ENCODE measurements at places on chromosomes 7 and 10.

DNA sequence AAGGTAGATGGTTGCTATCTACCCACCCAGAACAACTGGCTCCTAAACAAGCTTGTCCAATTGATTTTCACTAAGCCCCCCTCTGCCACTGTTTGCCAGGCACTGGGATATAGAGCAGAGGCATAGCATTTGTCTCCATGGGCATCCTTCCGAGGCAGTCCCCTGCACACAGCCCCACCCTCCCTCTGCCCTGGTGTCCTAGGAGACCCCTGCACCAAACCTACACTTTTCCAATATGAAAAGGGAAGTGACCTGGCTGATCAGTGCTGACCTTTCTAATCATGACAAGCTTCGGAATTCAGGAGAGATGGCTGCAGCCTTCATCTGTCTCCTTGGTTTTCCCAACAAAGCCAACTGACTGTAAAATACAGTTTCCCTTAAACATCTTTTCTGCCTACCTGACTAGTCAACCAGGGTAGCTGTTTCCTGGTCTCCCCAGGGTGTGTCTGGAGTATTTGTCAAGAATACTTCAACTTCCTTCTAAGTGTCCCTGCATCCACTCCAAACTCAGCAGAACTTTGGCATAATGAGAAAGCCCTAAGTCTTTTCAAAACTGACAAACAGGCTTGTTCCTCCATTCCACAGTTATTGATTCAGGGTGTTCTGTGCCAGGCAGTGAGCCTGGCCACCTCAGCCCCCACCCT, 7.6 kb upstream of the SLC18A3 start:
- DNase-seq: no peak

DNA sequence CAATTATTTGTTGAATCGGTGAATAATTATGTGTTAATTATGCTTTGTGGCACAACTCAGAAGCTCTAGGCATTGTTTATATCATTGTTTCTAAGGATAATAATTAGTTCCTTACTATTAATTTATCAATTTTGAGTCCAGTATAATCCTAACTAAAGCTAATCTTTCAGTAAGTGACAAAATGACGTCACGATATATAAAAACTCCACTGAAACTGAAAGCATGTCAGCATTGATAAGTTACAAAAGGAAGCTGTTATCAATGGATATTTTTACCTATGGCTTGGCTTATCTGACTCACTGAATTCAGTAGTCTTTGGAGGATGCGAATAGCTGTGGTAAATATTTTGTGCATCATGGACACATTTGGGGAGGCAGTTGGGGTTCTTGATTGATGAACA, 793.1 kb downstream of the NXPH1 start:
- no peak for DNase-seq

- DNase-seq: no peak
Measured at GRCh38 chr10:22690158-22690557, 24.2 kb downstream of the PIP4K2A start.

- DNase-seq: no peak
Measured at GRCh38 chr10:28354511-28354910, 51.6 kb upstream of the MPP7 start.

DNA sequence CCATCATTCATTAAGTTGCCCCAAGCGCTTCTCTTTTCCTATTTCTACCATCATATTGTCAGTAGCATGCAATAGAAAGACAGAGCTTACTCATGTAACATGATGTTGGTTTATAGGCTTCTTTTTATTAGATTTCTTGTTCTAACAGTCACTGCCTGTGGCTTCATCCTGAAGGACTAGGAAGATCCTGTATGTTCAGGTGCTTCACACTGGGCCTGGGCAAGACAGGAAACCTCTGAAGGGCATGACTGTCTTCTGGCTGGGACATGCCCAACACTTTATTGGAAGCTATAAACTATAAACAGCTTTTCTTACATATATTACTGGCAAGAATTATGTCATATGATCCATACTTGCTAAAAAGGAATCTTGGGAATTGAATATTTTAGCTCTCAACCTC, 258.4 kb upstream of the AKR1E2 start:
- DNase-seq: no peak

DNA sequence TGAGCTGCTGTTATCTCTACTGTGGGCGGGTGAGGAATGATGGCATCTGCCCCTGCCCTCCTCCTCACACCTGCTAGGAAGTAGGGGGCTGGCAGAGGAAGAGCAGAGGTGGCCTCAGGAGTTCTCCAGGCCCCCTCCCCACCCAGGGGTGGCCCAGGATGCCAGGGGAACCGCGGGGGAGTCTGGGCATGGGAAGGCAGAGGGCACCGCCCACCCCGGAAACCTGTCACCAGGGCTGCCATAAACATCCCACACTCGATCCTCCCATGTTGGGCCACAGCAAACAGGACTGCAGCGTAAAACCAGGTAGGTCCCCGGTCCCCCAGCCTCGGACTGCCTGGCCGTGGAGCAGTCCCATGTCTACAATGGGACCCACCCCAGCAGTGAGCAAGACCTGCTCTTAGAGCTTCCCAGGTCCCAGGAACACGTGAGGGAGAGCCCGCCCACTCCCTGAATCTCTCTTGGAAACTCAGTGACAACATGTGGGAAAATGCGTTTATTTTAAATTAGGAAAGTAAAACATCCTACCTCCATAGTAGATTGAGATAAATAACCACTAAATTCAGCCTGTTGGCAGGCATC, 23.4 kb downstream of the EBF3 start:
- no peak for DNase-seq
